ENCODE measurements at places on chromosomes 6 and 20. TPM values are rescaled to one million over a fixed set of nuclear protein-coding genes. Genes with fewer than 3 reads are reported as not detected.
A peak's percentile ranks its signal among the peaks of the same experiment; 100 is the strongest.

DNA sequence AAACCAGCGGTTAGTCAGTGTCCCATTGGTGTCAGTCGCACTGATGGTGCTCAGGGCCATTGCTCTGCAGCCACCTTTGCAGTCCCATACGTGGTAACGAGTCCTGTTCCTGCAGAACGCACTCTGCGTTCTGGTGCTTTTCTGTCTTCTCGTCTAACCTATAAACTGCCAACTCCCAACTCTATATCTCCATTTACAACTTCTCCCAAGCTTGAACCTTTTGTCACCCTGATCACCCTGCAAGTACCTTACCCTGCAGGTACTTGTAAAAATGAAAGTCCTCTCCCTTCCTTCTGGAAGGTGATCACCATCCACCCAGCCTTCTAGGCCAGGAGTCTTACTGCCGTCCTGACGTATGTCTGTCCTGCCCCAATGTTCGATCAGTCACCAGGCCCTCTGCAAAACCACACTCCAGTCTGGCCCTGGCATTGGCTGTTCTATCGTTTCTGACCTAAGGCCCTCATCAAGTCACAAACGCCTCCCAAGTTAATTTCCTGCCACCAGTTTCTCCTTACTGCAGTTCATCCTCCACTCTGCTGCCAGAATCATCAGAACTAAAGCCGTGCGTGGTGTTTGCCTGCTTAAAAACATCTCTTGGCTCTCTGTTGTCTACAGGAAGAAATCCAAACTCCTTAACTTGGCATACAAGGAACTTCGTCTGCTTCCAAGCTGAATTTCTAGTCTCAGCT, 7.9 kb downstream of the RREB1 start:
- DNase-seq: peak; percentile 77

DNA sequence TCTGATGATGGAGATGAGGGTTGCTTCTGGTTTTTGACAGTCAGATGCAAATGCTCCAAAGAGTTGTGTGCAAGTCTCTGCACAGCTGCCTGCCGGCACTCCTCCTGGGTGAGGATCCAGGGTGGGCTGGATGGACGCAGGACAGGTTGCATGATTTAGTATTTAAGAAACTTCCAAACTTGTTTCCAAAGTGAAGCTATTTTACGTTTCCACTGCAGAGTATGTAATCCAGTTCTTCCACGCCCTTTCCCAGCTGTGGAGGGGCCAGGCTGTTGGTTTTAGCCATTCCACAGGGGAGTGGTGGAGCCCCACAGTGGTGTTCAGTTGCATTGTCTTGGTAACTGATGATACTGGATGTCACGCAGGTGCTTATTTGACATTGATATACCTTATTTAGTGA, 157.3 kb downstream of the THBS2 start:
- DNase-seq: no peak

The FKBP1C gene
- total RNA-seq: not detected

The DZANK1 gene
- total RNA-seq: 0.40 TPM

DNA sequence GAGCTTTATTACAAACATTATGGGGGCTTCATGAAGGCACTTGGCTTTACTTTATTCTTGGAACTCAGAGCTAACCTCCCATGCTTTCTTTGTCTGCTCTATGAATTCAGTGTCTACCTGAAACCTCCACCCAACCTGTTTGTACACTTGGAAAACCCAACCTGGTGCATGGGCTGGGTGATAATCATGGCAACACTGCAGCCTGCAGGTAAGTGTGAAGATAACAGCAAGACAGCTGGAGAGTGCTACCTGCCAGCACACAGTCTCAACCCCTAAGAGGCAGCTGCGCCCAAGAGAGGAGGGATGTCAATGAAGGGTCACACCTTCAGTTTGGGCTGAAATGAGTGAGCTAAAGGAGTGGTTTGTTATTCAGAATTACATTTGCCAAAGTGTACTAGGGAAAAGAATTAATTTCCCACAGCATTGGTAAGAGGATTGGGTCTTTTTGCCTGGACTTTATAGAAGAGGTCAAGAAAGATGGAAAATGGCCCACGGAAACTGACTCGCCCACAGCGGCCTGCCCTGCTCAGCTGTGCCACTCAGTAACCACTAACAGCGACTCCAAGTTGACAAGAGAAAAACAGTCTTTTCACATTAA, 24.4 kb downstream of the FOXQ1 start:
- DNase-seq: no peak

- DNase-seq: no peak
Measured at GRCh38 chr6:139713900-139714506, 339.6 kb upstream of the CITED2 start.

DNA sequence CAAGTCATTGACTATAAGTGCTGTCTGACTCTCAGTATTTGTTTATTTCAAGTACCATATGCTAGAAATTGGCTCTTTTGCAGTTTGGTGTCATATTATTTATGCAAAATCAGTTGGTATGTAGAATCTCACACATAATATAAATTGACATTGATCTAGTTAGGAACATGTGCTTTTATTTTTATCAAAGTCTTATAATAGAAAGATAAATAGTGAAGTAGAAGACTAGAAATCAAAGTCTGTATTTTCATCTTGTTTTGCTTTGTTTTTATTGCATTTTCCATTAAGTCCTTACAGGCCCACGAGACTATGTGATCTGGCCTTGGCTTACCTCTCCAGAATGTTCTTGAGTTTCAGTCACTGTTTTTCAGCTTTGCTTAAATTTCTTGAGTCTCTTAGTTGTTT, 300.3 kb downstream of the LAMA2 start:
- no peak for DNase-seq

The GPSM3 gene
- total RNA-seq: 0.20 TPM

DNA sequence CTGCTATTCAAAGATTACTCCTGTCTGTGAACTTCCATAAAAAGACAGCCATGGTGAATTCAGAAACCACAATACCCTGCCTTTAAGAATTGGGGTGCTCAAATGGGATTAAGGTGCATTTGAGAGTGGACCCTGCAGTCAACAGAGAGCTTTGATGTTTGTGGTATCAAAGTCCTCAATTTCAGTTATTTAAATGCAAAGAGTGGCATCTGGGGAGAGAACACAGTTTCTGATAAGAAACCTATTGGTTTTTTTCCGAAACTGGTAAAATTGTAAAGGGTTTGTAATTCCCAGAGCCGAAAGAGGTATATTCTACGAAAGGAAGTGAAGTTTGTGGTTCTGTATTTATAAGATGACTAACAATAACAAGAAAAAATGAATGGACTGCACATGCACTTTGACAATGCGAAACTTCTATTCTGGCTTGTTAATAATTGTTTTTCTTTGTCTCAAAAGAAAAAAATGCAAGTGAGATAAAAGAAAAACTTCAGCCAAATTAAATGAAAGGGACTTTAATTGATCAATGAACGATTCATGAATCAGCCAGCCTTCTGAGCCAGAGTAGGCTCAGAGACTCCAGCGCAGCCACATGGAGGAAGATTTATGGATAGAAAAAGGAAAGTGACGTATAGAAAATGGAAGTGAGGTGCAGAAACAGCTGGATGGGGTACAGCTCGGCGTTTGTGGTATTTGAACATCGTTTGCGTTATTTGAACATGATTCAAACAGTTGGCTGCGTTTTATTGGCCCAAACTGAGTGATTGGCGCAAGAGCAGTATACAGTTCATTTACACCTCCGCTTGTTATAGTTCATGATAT, 70.5 kb upstream of the DUSP22 start:
- no peak for DNase-seq

The AVP gene
- total RNA-seq: not detected

DNA sequence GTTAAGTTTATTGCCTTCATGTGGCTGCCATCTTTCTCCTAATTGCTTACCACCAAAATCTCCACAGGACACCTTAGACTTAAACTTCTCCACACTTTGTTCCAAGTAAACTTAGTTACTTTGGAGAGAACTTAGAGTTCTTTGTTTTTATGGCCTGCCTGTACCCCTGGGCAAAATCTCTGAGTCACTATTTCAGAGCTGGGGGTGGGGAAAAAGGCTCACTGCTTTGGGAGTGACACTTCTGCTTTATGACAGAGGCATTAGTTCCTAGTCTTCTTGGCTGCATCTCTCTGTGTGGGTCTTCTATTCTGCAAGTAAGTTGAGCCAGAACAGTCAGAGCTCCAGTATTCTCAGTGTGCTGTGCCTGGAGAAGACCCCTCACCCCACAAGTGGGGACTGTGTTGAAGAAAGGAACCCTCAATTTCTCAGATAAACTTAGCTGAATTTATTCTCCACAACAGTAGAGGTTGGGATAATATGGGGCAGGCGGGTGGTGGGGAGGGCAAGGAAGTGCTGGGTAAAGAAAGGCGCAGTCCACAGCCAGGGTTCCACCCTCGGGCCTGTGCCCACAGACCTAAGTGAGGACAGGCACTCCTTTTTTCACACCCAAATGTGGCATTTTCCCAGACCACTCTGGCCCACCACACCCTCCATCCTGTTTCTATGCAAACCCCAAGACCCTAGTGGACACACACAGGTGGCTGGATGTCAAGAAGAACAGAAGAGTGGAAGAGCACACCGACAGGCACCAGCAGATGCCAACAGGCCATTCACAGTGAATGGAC, 636.6 kb upstream of the MAN1A1 start:
- no peak for DNase-seq

DNA sequence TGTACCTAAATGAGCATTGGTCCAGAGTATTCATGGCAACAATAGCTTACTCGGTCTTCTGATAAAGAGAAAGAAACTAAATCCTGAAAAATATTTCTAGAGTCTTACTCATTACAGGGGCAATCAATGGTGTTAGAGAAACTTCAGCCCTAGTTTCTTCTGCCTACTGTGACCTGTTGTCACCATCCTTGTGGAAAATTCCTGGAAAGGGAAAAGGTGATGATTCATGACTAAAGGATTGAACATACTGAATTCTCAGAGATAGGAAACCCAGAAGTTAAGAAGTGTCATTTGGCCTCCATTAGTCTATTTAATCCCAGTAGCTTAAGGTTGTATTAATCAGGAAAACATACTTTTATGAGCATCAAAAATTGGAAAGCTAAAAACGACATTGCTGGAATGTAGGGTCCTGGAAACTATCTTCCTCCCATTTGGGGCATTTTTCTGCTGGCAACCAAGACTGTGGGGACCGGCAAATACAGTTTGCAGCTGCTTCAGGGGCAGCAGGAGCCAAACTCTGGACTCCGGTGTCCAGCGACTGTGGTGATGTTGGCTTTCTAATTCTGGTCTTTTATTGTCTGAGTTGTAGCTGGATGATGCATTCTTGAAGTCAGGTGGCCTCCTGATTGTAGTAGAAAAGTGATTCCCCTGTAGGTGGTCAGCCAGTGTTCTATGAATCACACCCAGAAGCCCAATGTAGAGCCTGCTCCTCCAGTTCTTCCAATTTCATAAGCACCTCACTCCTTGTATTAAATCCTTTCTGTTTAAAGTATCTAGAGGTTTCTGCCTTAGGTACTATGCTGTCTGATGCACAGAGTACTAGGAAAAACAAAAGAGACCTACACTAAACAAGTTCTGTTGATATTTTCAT, 67.6 kb downstream of the LCA5 start:
- no peak for DNase-seq

The MUC22 gene
- not detected for total RNA-seq

DNA sequence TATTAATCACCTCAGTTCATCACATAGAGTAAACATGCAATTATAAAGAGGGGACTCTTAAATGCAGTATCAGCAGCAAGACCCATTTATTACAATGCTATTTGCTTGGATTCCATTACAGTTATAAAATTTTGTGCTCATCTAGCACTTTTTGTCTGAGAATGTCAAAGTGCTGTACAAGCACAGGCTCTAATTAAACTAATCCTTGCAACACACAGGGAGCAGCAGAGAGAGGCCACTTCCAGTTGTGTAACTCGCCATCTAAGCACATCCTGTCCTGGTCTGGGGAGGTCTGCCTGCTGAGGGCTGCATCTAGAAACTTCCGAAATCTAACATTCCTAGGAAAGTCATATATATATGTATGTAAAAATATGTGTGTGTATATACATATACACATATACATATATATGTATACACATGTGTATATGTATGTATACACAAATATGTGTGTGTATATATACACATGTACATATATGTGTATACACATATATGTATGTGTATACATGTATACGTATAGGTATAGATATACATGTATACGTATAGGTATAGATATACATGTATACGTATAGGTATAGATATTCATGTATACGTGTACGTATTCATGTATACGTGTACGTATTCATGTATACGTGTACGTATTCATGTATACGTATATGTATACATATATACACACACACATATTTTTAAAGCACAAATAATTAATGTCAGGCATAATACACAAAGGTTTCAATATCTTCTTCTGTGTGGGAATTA, 136.4 kb upstream of the JARID2 start:
- DNase-seq: no peak

GRCh38 chr20:62606551-62607201, 35.6 kb upstream of the SLCO4A1 start:
- no peak for DNase-seq

GRCh38 chr6:168062346-168063289, 16.4 kb downstream of the FRMD1 start:
- no peak for DNase-seq

DNA sequence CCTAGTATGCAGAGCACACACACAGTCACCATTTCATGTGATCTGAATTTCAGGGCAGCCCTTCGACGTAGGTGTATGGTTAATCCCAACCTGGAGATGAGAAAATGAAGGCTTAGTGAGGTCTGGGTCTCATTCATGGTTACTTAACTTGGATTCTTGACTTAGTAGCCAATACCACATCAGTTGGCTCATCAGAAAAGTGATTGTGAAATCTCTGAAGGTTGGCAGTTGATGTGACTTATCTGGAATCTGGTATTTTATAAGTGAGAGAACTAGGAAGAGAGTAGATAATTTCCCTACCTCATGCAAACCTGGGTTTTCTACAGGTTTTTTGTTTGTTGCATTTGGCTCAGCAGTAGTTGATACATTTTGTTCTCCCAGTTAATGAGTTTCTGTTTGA, 123.7 kb downstream of the CCDC170 start:
- DNase-seq: no peak

GRCh38 chr20:58697201-58697866, 4.7 kb downstream of the NPEPL1 start:
- DNase-seq: no peak

DNA sequence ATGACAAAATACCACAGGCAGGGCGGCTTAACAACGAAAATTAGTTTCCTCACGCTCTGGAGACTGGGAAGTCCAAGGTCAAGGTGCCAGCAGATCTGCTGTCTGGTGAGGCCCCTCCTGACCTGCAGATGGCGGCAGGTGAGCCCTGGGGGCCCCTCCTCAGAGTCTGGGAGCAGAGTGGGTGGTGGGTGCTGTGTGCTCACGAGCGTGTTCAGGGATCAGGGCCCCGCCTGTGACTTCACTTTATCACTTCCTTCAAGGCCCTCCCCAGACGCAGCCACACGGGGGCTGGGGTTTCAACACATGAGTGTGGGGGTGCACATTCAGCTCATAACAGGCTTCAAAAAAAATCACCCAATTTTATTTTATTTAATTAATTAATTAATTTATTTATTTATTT, 39.3 kb downstream of the SLC2A4RG start:
- no peak for DNase-seq

- DNase-seq: peak; percentile 85
Measured at GRCh38 chr6:31559958-31560696, 12.0 kb upstream of the LTA start.

DNA sequence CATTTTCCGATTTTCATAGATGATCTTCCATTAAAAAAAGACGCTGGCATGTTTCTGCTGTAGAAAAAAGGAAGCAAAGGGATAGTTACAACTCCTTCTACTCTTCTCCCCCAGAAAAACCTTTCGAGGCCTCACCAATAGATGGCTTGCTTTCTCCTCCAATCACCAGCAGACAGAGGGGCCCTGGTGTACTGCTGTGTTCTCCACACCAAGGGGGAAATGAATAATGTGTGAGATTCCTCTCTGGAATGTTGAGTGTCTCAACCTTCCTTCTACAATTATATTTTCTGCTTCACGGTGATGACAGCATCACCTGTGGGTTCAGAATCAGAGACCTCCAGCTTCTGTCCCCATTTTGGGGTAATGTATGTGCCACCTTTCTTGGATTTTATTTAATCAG, 185.7 kb upstream of the FLRT3 start:
- DNase-seq: no peak

The DEF6 gene
- total RNA-seq: 0.33 TPM

The DDO gene
- 0.89 TPM for total RNA-seq

Measured in MG63 (cell line).